Astrocyte of the hippocampus (primary cell): ENCODE measurements at places on chromosomes 2 and 18.
A peak's percentile ranks its signal among the peaks of the same experiment; 100 is the strongest.

DNA sequence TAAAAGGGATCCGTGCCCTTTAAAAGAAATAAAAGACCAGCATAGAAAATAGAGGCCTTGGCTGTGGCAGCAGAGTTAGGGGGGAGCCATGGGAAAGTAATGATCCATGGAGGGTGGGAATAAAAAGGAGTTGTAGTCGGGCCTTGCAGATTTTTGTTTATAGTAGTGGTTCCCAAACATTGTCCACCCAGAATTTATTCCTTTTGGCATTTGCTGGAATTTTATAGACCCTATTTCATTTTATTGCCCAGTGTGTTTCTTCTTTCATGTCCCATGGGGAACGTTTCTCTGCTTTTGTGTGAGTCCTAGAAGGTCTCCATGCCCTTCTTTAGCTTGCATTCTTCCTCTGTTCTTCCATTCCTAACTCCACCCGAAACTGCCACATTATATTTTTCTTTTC is 222.2 kb downstream of the LTBP1 start:
- no peak for DNase-seq

DNA sequence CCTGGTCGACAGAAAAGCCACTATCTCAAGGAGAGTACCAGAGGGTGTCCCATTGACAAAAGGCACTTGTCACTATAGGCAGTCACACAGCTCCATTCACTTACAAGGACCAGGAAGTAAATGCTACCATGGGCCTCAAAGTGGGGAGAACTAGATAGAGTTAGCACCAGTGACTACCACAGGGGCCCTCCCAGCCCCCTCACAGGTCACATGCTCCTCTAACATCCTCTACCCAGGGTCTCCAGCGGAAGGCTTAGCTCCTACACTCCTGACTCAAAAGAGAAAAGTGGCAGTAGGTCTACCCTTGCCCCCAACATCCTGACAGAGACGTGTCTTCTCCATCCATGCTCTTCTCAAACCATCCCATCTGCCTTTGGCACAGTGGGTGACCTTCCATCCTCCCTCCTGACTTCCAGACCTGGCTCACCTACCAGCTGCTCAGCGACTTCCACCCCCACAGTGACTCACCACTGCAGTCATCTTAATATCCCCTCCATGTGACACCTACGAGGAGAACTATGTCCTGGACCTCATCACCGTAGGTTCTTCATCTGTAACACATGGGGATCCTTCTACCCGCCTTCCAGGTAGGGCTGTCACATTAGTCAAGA is 5.6 kb upstream of the DNMT3A start:
- peak; percentile 32 for DNase-seq

DNA sequence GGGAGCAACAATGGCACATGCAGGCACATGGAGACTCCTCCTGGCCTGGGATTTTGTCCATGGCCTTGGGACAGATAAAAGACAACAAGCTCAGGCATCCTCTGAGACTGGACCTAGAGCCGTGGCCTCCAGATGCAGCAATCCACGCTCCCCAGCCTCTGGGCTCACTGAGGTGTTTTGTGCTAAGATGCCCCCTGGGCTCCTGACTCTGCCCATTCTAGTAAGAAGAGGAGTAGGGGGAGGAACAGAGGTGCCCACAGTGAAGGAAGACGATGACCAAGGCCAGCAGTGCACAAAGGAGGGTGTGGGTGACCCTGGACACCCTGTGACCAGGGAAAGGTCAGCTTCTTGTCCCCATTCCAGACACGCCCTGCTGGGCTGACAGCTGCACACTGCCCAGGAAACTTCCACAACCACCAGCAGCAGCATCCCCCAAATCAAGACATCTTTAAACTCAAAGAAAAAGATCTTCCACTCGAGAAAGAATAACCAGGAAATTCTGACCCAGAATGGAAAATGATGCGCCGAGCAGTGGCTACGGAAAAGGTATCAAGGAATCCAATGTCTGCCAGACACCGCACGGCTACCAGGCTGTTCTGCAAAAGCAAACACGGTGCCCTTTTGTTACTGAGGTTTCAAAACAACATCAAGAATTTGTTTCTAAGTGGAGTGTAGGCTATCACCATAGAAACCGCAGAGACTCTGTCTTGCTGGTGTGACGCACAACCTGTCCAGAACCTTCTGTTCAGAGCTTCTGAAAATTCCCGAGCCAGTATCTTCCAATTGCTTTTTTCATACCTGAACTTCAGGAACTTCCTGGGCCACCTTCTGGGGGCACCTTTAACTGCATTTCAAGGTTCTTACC is 65.5 kb downstream of the ZNF516 start:
- DNase-seq = peak; percentile 84

- DNase-seq = no peak
Observed at GRCh38 chr18:2874765-2875164, 28.0 kb downstream of the EMILIN2 start.

DNA sequence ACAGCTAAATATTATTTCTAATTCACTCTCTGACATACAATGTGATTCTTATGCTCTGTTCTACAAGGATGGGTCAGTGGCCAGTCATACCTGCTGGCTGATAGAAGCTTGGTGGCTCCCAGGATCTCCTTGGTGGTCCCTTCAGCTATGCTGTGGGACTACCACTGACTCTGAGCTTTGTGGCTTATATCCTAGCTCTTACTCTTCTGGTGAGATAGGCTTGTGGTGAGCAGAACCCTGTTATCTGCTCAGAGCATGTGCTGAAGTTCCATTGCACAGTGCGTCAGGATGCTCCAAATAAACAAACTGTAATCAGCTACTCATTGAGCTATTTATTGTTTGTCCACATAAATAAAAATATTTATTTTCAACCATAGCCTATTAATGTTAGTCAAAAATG is 51.7 kb downstream of the MFSD6 start:
- DNase-seq = no peak

GRCh38 chr2:42408009-42408408 is 47.0 kb upstream of the COX7A2L start:
- DNase-seq = no peak

- no peak for DNase-seq
Observed at GRCh38 chr2:224106794-224107193, 67.7 kb upstream of the SERPINE2 start.

DNA sequence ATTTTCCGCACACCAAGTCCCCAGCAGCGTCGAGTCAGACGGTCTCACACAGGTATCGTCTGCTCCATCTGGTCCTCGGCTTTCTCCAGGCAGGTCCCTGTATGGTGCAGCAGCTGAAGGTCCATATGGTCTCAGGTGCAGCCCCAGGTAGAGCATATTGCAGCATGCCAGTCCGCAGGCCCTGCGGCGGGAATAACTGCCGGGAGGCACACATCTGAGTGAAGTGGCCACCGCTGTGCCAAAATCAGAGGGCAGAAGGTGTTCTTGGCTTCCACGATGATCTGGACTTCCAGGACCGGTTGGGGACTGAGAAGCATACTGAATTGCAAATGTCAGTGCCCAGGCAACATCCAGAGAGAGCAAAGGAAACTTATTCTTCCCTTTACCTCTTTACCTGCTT is 320.3 kb downstream of the RNF144A start:
- no peak for DNase-seq

- no peak for DNase-seq
Observed at GRCh38 chr2:141630407-141630930, 500.3 kb downstream of the LRP1B start.

DNA sequence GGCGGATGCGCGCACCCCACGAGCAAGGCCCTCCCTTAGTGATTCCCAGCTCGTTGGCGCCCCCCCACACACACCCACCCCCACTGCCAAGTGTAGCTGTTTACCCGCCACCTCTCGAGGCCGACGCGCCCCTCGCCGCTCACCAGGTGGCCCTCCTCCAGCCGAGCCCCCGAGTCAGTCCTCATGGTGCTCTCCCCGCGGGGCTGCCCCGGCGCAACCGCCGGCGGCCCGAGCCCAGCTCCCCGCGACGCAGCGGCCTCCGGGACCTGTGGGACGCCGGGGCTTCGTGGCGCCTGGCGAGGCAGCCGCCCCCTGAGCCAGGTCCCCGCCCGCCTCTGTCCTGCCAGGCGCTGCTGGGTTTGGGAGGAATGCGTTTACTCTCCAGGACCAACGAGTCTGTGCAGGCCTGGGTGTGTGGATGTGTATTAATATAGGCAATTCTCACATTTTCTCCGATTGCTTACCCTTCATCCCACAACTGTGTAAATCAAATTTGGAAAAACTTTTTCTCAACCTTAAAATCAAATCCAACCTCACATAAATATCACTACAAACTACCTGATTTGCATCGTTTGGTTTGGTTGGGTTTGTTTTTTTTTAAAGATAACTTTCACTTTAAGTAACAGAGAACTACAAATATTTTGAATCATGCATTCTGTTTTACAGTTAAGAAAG is at the start of gene TMEM237:
Gene TMEM237 (minus strand): TSS at position 288 of the 675 bp plus-strand sequence. CDS start 103 bp downstream, at position 185.
- DNase-seq = peak; percentile 78

DNA sequence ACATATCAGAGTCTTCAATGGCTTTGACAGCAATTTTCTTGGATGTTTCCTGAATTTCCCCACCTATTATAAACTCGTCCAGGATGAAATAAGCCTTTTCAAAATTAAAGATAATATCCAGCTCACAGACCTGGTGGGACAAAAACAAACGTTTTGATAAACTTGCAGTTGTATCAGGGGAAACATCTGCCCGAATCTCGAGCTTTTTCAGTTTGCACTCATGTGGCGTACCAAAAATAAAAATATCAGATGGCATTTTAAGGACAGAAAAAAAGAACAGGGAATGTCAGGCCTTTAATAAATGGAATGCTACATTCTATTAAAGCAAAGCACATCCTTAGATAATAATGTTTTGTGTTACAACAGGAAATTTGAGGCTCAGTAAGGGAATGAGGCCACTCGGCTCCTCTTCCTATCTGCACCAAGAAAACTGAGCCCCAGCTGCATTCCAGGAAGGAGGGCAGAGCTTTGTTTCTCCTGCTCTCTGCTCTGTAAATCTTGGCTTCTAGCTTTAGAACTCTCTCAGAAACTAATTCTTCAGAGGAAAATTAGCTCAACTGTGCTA is 72.1 kb downstream of the AP1S3 start:
- no peak for DNase-seq

DNA sequence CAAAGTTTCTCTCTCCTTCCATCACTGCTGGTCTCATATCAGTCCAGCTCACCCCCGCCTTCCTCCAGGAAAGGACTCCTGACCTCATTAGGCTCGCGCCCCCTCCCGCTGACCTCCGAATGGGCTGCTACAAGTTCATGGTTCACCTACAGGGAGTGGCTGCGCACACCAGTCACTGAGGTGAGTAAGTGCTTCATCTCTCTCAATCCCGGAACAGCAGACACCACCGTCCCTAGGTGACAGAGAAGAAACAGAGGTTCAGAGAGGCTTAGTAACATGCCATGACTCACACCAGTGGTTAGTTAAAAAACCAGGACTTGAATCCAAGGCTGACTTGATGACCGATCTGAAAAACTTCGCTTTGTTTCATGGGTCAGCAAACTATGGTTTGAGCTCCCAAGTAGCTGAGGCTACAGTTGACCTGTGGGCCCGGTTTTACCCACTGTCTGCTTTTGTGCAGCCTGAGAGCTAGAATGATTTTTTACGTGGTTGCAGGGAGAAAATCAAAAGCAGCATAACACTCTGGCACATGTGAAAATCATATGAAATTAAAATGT is 42.0 kb downstream of the ZFP36L2 start:
- peak; percentile 70 for DNase-seq

- DNase-seq = no peak
Observed at GRCh38 chr18:49381267-49381845, 79.1 kb downstream of the DYM start.

DNA sequence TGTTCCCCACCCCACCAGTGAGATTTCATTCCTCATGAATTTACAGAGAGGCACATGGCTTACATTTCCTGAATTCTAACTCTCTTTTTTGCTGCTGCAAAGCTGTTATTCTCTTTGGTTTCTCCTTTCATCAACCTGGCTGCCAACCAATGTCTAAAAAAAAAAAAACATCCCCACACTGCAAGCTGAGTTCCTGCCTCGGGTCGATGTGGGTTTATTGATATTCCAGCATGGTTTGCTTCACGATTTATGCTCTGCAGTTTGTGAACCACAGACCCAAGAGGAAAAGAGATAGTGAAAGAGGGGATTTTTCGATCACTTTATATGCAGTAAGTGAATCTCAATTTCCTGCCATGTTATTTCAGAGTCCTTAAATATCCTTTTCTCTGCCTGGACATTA is 363.6 kb downstream of the LPIN1 start:
- peak; percentile 57 for DNase-seq

DNA sequence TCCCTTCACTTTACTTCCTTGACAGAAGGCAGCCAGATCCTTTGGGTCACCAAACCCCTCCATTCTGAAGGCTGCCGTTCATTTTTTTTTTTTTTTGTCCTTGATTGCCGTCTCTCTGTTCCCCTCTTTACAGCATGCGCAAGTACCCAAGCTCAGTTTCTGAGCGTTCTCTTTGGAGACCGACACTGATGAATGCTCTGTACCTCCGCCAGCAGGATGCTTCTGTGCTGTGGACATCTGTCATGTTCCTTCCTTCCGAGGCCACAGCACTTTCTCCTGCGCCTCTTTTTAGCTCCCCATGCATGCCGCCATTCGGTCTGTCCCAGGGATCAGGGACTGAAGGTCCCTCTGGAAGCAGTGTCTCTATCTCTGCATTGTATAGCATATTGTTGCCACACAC is 278.7 kb upstream of the RAB12 start:
- no peak for DNase-seq

DNA sequence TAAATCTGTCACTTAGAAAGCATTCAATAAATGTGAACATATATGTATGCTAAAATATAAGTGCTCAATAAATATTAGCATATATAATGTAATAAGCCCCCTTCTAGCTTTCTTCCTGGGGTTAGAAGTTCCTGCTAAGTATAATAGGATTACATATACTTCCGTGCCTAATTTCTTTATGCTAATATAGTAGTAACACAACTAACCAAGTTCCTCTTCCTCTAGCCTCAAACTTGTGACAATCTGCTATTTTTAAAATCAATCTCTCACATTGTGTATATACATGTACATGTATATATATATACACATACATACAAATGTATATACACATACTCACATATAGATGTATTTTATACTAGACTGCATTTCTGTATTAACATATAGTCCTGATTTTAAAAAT is 32.2 kb downstream of the TLK1 start:
- no peak for DNase-seq

GRCh38 chr2:200406379-200406778 is 99.9 kb downstream of the SPATS2L start:
- peak; percentile 25 for DNase-seq

GRCh38 chr2:10413503-10413902 is 34.6 kb downstream of the ODC1 start:
- DNase-seq = no peak
